ENCODE measurements at places on chromosomes 16 and 17.

GRCh38 chr17:79859676-79860615, 20.7 kb upstream of the CBX4 start:
- DNase-seq = no peak

GRCh38 chr16:89210165-89210903, 7.2 kb upstream of the ZNF778 start:
- no peak for DNase-seq

GRCh38 chr17:27088767-27089078, 205.2 kb upstream of the WSB1 start:
- DNase-seq = no peak

- no peak for DNase-seq
Measured at GRCh38 chr17:44599298-44600175, 42.3 kb downstream of the FZD2 start.

DNA sequence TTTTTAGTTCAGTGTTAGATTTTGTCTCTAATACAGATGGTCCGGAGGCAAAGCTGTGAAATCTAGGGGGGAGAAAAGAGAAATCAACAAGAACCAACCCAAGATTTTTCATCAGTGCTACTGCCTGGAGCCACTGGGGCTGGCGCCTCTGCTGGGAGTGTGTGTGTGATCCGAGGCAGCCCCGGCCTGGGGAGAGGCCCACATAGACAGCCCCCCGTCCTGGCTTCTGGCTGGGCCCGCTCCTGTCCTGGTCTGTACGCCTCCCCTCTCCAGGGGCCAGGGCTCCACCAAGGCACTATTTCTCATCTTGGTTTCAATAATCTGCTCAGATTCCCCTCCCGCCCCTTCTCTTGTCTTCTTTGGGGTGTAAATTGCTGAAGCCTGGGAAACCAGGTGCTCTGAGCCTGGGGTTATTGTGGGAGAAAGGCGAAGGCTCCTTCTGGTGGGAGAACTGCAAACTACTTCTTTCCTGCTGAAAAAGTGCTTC, 7.8 kb downstream of the BAHCC1 start:
- no peak for DNase-seq

GRCh38 chr17:80441133-80441578, 26.2 kb downstream of the ENDOV start:
- peak; percentile 85 for DNase-seq

GRCh38 chr17:44008205-44008909, 3.9 kb downstream of the NAGS start:
- DNase-seq = no peak

GRCh38 chr17:40095944-40096791, 4.2 kb downstream of the NR1D1 start:
- DNase-seq = peak; percentile 97

GRCh38 chr17:75516619-75517296, 430 bp downstream of the TSEN54 start:
- DNase-seq = peak; percentile 60

GRCh38 chr17:53707566-53707965, 115.2 kb upstream of the KIF2B start:
- no peak for DNase-seq

- no peak for DNase-seq
Measured at GRCh38 chr16:19874026-19874425, 10.6 kb downstream of the GPRC5B start.

GRCh38 chr16:29819506-29819905, 756 bp upstream of the MVP start:
- no peak for DNase-seq

DNA sequence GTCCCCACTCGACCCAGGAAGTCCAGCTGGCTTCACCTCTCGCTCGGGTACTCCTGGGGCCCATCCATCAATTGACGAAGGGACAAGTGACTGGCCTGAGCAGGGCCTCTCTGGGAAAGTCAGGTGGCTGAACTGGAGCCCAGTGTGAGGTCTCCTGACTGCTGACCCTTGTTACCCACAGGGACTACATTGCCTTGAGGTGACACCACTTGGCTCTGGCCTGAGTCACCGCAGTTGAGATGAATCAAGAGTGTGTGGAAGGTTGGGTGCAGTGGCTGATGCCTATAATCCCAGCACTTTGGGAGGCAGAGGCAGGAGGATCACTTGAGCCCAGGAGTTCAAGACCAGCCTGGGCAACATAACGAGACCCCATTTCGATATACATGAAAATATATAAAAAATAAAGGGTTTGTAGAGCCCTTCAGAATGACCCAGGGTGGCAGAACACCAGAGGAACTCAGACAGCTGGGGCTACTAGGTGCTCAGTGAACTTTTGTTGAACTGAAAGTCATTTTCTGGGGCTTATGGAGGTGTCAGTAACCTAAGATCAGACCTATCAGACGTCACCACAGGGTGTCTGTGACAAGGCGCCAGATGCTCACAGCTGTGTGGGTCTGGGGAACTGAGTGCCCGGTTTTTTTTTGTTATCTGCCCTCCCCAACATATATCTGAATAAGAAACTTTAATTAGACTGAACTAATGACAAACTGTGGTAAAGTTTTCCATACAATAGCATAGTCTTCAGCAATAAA, 14.8 kb upstream of the ZFP90 start:
- DNase-seq = no peak

DNA sequence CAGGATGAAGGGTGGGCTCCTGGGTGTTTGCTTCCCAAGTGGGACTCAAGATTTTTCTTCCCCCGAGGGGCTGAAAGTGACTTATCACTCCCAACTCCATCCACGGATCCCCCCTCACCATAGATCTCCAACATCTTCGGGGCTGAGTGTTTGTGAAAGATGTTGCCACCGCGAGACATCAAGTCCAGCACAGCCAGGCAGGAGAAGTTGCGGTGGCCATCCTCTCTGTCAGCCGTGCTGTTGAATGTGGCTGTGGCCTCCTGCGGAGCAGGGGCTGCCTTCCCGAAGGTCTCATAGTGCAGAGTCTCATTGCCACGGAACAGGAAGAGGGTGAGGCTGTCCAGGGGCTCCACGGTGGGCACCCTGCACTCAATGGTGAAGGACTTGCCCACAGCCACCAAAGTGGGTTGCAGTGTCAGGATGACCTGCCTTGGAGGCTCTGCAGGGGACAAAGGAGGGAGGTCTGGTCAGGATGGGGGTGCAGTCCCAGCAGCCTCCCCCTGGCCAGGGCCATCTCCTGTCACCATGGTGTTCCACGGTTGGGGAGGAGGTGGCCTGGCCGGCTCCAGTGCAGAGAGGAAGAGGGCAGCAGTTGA, 5.5 kb downstream of the PRR29 start:
- no peak for DNase-seq

GRCh38 chr16:24514096-24514495, 25.3 kb upstream of the RBBP6 start:
- no peak for DNase-seq

Measured in GM12892 (cell line).